ENCODE measurements at places on chromosomes 6 and 20.

DNA sequence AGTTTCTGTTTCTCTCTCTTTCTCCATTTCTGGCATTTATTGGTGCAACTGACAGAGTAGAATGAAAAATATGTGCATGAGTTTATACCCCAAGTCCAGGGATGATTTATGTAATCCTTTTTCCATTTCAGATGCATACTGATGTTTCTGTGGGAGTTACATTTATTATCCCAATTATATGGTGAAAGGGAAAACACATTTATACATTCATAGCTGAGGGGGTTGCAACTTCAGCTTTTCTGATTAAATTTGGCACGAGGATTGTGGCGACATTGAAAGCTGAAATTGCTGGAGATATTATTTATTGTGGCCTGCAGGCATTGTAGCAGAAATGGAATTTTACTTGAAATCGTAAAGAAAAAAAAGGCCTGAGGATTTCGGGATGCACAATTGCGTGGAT is 31.5 kb upstream of the FNDC1 start:
- DNase-seq = no peak

DNA sequence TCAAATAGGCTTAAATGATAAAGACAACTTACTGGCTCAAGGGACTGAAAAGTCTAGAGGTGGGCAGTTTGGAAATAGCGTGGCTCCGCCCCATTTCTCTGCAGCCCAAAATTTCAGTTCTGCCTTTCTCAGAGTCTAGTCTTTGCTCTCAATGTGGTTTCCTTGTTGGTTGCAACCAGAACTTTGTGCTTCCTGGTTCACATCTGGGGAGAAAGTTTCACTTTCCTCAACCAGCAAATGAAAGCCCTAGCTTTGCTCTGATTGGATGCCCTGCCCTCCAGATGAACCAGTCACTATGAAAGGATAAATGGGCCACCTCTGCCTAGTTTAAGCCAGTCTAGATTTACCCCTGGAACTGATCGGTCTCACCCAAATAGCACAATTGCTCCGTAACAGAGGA is 14.9 kb downstream of the SYCP2L start:
- DNase-seq = peak; percentile 80

DNA sequence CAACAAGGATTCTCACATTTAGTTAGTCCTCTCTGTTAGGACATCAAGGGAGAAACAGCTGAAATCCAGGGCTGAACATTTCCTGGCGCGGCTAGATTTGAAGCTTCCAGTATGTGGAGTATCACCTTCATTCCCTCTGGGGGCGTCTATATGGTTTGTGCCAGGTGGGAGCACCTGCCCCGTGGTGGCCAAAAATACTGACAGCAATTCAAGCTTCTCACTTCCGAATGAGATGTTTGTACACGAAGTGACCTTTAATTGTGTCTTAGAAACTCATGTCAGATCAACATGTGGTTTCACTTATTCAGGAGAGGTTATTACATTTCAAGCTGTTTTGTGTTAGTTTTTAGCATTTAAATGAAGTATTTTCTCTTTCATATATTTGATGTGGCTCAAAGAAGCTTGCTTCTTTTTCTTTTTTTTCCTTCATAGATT is 67.3 kb upstream of the ZNF217 start:
- peak; percentile 29 for DNase-seq

DNA sequence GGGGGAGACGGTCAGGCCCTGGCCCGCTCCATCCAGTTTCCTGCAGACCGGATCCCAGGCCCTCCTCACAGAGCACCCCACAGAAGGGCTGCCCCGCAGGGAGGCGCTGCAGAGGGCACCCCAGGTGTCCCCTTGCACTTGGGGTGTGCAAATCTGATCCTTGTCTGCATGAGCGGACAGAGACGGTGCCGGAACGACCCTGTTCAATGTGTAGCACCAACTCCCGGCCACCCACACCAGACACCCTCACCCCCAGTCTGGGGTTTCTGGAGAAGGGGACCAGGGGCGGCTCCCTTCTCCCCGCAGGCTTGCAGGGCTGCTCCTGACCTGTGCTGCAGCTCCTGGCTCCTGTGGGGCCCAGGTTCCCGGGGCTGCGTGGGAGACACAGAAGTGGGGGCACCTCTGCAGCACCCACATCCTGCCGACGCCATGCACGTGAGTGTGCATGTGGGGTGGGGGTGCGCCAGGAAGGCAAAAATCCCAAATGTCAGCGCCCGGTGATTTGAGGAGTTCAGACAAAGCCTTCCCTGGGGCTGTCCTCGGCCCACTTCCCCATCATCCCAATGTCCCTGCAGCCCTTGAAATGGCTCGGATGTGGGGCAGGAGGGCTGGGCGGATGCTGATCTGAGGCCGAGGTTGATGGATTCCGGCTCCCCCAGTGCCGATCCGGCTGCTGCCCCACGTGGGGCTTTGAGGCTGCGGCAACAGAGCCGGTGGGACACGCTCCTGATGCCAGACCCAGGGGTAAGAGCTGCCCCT is 85.3 kb upstream of the BHLHE23 start:
- no peak for DNase-seq

DNA sequence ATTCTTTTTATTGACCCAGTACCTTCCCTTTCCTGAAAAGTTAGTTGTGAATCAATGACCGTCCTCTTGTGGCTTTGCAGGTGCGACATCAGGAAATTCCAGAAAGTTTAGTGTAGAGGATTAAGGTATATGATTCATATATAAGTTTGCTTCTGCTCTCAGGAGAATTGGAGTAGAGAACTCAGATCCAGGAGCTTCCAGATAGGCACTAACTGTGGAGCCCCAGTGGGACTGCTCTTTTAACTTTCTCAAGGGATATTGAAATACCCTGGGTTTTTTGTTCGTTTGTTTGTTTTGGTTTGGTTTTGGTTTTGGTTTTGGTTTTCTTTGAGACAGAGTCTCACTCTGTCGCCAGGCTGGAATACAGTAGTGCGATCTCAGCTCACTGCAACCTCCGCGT is 9.5 kb downstream of the TAAR2 start:
- DNase-seq = peak; percentile 18

GRCh38 chr20:31355981-31356380 is 12.4 kb upstream of the DEFB118 start:
- no peak for DNase-seq

GRCh38 chr6:53128842-53129241 is 19.8 kb downstream of the GCM1 start:
- no peak for DNase-seq

GRCh38 chr6:8803181-8803760 is 367.9 kb upstream of the SLC35B3 start:
- DNase-seq = no peak

GRCh38 chr6:150269130-150269856 is 99.5 kb upstream of the IYD start:
- no peak for DNase-seq

DNA sequence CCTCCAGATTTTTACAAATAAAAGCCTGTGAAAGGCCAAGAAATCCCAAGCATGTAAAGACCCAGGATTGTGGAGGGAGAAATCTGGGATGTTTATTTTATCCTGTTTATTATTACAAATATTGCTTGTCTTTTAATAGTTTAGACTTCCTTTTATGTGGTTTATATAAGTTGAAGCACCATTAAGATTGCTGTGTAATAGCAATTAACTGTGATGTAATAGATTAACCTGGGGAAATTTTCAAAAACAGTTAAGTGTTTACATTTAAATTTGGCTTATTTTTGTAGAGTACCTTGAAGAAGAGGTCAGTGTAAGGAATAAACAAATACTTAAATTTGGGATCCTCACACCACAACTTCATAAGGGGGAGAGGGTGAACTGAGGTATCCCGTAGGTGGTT is 27.0 kb downstream of the VAPB start:
- DNase-seq = no peak

DNA sequence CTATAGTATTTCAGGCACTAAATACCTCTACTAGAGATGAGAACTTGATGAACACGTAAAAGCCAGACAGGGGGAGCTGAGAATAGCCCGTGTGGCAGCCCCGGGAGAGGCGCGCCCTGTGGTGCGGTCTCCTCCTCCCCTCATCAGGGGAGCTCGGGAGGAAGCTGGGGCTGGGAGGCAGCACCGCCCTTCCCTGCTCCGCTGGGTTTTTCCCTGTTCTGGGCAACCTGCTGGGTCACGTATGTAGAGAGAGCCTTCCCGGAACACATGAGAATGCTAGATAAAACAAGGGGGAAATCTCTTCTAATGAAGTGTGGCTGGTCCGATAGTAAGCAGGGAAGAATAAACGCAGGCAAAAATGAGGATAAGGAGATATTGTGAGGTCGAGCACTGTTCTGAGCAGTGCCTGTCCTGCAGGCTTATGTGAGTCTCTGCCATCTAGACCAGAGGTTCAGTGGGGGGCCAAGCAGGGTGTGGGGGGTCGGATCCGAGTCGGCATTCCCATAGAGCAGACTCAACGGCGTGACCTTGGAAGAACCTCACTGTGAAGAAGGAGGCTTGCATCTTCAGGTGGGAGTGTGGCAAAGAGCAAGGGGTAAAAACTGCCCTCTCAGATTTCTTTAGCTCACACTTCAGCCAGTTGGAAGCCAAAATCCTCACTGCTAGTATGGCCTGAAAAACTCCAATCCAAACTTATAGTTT is 13.4 kb upstream of the RPS6KA2 start:
- no peak for DNase-seq

DNA sequence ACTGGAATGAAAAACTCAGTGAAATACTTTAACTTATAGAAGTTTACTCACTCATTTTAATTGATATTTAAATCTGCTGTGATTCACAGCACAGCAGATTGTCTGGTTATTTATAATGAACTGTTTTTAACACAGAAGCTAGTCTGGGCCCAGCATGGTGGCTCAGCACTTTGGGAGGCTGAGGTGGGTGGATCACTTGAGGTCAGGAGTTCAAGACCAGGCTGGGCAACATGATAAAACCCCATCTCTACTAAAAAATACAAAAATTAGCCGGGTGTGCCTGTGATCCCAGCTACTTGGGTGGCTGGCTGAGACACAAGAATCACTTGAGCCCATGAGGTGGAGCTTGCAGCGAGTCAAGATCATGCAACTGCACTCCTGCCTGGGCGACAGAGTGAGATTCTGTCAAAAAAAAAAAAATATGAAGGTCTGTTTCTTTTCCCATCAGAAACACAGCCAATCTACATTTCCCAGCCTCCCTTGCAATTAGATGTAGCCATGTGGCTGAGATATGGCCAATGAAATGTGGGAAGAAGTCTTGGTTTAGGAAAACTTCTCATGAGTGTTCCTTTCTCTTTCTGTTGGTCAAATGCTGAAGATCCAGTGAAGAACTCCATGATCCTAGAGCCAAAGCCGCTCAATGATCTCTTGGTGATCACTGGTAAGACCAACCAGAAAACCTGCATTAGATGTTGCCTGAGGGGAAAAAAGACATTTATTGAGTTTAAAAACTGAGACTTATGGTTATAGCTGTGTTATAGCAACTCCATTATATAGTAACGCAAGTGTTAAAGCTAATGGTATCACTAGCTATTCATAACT is 31.3 kb upstream of the BTN3A2 start:
- no peak for DNase-seq
